ENCODE measurements at places on chromosomes 5 and 9.

DNA sequence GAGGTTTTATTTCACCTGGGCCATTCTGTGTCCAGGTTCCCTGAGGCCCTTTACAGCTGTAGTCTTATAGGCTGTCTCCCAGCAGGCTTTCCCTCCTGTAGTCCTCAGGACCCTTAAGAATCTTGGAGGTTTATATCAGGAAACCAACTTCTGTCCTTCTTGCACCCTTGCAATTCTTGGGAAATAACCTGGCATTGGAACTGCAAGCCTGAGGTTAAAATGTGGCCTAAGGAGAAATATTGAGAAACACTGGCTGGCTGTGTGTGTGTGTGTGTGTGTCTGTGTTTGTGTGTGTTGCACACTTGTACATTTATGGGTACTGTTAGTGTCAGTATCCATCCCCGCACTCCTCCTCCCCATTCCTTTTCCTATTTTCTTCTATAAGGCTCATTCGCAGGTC, 168.9 kb downstream of the PAPPA start:
- DNase-seq, result no peak

DNA sequence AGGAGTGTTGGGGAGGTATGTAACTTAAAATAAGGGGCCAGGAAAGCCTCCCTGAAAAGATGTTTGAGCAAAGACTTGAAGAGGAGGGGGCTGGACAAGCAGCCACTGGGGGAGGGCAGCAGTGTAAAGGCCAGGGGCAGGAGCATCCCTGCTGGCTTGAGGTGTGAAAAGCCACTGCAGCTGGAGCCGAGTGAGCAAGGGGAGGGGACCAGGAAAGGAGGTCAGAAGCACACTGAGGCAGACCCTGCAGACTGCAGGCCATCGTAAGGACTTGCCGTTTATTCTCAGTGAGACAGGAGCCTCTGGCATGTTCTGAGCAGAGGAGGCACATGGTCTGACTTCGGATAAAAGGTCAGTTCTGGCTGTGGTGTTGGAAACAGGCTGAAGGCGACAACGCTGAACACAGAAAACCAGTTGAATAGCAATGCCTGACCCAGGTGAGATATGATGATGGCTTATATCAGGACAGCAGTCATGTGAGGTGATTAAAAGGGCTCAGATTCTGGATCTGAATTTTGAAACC, 10.2 kb upstream of the ERGIC1 start:
- no peak for DNase-seq

DNA sequence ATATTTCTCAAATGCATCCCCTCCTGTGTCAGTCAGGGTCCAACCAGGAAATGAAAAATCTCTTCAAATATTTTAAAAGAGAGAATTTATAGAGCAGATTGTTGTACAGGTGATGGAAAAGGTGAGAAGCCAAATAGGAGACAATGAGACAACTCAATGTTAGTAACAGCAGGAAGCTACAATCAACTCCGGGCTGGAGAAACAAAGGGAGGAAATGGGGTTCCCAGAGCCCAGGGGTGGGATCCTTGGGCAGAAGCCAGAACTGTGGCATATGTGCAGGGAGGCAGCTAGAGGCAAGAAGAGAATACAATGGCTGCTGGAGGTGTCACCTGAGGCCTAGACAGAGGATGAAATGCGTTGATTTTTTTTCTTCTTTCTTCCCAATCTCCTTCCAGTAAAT, 361.8 kb upstream of the ACTBL2 start:
- DNase-seq, result no peak

DNA sequence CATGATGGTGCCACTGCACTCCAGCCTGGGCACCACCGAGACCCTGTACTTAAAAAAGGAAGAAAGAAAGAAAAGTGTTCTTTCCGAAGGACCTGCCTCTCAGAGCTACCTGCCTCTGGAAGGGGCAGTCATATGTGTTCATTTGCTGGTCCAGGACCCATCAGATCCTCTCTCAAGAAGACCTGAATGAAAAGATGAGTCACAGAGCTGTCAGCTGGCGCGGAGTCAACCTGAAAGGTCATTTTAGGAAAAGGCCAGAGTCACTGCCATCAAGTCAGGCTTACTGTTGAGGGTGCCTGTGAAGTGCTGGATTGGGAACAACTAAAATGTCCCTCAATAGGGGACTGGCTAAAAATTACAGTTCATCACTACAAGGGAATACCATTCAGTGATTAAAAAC, 14.9 kb upstream of the HRH2 start:
- DNase-seq, result no peak

- no peak for DNase-seq
Observed at GRCh38 chr9:8822667-8823025, 1023.1 kb upstream of the DMAC1 start.

DNA sequence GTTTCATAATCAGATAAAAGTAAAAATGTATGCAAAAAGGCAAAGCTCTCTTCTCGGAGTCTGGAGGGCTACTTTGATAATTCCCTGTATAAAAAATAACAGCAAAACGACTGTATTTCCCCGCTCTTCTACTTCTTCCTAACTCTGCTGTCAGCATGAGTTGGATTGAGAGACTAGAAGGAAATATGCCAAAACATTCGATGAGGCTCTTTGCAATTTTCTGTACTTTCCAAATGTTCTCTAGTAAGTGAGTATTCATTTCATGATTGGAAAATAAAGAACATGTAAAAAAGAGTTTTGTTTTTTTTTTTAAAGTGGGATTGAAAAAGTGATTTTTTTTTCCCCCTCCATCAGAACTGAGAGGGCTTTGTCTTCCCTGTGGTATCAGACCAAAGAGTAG, 677.5 kb downstream of the ACTL7B start:
- DNase-seq, result no peak

GRCh38 chr5:41346609-41347008, 133.3 kb upstream of the C6 start:
- no peak for DNase-seq

DNA sequence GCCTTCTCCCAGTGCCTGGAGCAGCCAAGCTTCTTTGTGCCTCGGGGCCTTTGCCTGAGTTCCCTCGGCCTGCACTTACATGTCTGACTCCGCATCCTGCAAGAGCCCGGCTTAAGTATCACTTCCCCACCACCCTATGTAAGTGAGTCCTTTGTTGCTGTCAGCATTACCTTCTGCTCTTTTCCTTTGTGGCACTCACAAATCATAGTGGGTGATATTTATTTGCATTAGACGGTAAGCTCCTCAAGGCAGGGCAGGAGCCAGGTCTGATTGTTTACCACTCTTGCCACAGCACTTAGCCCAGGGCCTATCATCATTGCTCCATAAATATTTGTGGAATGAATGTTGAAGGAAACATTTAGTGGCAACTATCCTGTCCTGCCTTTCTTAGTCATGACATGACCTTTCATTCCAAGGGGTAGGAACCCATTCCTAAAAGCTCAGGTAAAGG, 4.8 kb downstream of the GM2A start:
- DNase-seq, result no peak

DNA sequence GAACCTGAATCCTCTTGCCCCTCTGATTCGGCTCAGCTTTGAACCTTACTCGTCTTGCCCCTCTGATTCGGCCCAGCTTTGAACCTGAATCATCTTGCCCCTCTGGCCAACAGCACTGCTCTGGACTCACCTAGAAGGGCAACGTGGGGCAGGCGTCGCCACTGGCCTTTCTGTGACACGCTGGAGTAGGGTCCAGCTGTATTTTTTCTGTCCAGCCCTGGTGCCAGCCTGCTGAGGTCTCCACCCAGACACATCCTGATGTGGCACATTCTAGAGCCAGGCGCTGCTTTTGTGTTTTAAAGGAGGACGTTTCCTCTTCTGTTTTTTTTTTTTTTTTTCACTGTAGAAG, 15.2 kb upstream of the CPEB4 start:
- no peak for DNase-seq

- peak; percentile 24 for DNase-seq
Observed at GRCh38 chr9:128552744-128553440, 505 bp downstream of the SPTAN1 start.

DNA sequence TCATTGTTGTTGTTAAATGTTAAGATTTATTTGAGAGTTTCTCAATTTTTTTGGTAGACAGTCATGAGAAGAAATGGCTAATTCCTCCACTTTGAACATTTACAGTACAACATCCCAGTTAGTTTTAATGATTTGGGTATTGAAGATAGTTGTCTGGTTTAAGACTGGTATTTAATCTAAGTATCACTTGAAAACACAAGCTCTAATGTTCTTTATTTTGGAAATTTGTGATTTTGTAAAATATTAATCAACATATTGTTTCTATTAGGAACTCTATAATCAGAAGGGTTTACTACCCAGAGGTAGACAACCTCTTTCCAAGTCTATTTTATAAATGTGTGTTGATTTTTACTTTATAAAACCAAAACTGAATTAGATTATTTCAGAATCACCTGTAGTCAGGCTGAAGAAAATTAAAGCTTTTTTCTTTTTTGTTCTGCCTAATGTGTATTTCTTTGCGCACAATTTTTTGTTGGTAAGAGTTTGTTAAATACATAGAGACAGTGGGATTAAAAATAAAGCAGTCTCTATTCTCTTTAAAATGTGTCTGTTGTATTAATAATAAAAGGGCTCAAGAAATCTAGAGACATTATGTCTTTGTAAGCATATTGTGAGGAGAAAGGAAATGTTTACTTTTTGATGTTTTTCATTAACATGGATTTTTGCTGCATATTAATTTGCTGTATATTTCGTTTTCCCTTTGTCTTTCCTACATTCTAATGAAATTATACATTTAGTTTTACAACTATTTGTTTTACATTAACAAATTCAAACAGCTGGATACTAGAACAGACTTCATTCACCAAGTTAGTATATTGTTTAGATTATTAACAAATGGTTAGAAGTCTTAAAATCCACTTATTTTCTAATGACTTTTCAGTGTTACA, 3.9 kb upstream of the PURA start:
- DNase-seq, result no peak

DNA sequence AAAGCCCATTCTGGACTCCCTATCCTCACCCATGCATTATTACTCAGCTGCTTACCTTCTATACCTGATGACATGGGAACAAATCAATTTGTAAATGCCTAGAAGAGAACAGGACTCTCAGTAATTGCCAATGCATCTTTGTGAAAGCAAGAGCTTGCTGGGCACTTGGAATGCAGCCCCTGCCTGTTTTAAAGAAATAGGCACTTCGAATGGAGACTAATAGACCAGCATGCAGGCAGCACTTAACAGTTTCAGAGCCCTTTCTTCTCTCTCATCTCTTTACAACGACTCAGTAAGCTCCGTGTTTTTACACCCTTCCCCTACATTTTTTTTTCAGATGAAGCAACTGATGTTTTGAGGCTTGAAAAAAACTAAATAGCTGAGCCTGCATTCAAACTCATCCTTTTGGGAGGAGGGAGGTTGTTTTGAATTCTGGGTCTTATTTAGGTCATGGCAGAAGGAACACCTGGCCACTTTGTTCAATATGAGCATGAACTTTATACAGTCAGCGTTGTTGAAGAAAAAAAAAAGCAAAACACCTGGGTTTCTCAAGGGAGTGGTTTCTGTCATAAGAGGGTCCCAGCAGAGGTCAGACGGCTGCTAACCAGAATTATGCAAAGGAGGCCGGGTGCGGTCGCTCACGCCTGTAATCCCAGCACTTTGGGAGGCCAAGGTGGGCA, 34.6 kb upstream of the WHRN start:
- DNase-seq, result no peak

- DNase-seq, result no peak
Observed at GRCh38 chr5:758698-759053, 25.9 kb downstream of the ZDHHC11B start.

- no peak for DNase-seq
Observed at GRCh38 chr5:18497089-18497488, 862.8 kb downstream of the TAF11L14 start.

DNA sequence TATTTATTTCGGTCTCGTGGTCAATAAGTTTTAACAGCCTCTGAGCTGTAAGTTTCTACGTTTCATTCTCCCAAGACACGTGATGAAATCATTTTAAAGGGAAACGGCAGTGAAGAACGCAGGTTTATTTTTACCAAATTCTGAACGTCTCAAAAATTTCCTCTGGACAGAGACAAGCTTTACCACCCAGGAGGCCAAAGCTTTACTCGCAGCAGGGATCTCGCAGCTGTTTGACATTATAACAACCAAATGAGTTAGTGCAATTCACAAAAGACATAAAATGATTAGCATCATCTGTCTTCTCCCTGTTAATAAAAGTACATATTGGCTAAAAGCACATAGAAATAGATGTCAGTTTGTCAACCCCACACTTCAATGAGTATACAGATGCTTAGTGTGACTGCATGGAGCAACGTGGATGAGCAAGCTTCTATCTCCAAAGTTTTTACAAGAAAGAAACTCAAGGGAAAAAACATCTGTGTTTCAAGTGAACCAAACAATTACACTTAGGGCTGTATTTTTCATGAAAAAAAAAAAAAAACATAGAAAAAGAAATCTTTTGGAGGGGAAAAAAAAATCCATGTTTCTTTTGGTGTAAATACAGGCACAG, 2.5 kb downstream of the SEMA5A start:
- no peak for DNase-seq

- DNase-seq, result no peak
Observed at GRCh38 chr5:128358826-128359225, 179.2 kb downstream of the FBN2 start.

DNA sequence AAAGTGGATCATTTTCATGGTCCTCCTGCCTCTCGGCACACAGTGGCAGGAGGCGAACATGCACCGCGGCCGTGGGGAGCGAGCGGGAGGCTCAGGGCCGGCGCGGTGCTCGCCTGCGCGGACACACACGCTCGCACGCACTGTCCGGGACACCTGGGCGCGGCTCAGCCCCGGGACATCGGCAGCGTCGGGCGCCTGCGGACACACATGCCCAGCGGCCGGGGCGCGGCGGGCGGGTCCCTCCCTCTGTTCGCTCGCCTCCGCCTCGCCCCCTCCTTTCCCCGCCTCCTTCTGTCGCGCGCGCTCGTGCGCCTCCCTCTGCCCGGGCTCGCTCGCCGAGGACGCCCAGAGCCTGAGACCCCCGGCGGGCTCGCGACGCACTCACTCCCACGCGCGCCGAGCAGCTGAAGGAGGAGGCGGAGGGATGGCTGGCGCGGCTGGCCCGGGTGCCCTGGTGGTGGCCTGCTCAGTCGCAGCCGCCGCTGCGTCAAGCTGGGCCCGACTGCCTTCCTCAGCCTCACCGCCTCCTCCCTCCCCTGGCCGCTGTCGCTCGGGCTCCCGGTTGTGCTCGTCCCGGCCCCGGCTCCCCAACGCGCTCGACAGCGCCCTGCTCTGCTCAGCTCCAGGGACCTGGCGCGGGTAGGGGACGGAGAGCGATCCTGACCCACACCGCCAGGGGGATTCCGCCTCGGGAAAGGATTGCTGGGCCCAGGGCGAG, at the start of gene FRMD3:
FRMD3 (minus strand) TSS at position 230 of the 718 bp plus-strand sequence; CDS start at position 60, 170 bp downstream.
- DNase-seq, result no peak

- DNase-seq, result no peak
Observed at GRCh38 chr5:170238456-170239196, 5.8 kb downstream of the C5orf58 start.

- no peak for DNase-seq
Observed at GRCh38 chr9:38154501-38155421, 85.7 kb upstream of the SHB start.

GRCh38 chr5:137871571-137871970, 3.9 kb downstream of the MYOT start:
- no peak for DNase-seq

Measured in nucleus accumbens (tissue), 56 donors.